PC-9 (cell line): ENCODE measurements at places on chromosomes 16 and 17.

DNA sequence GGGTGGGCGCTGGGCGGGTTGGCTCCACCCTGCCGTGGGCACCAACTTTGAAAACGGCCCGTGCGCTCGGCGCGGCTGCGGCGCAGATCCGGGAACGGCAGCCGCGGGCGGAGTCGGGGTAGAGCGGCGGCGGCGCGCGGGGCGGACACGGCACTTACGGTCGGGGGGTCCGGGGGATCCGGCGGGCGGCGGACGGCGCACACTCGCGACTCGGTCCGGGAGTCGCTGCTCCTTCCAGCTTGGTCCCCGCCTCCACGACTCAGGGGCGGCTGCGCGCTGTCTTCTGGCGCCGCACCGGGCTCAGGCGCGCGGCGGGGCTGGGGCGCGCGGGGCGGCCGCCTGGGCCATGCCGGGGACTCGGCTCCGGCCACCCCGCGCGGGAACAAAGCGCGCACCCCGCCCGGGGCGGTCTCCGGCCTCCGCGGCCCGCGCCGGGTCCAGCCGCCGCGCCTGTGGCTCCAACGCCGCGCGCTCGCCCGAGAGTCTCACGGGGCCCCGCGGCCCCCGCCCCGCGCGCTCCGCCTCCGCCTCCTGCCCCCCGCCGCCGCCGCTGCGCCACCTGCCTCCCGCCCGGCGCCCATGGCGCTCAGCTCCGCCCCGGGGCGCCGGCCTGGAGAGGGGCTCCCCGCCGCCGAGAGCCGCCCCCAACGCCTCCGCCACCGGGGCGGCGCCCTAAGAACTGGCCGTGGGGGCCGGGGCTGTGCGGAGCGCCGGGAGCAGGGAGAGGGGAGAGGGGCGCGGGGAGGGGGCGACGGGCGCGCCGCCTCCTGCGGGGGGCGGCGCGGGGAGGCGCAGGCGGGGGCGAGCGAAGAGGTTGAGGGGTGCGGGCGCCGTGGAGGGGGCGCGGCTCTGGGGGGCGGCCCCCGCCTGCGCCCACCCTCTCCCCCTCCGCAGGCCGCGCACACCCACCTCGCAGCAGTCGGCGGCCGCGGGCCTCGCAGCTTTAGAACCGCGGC lies 35.9 kb downstream of the CBFA2T3 start:
- DNase-seq = peak; percentile 34

- DNase-seq = no peak
Measured at GRCh38 chr17:45251931-45252330, 10.0 kb downstream of the SPATA32 start.

DNA sequence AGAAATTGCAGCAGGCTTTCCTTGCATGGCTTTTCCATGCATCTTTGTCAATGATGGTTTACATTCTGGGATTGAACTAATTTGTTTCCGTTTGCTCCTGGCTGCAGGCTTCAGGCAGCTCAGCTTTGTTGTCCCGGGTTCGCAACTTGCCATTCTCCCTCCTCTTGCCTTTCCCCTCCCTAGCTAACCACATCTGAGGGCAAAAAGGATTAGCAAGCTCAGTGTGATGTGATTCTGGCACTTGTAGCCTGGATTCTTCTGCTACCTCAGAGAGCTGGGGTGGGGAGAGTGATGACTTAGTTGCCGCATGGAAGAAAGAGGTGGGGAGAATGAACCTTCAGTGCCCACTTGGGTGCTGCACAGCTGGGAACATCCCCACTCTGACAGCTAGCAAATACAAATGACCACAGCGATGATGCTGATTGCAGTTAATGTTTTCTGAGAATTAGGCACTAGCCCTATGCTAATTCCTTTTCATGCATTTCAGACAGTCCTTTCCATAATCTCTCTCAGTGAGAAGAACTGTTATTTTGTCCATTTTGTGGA lies 120.2 kb upstream of the SALL1 start:
- no peak for DNase-seq

DNA sequence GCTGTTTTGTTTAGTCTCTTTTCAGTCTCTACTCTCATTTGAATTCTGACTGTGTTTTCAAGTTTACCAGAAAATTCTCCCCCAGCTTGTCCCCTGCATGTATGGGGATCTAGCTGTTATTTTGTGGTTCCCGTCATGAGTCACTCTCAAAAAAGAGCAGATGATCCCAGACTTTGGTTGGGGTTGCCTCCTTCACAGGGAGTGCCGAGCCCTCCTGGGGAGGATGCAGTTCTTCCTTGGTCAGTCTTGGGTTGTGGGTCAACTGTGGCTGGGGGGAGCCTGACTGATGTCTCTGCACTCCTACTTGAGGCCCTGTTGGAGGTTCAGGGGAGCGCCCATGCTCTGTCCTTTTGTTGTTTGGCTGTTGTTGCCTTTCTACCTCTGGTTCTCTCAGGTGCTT lies 37.7 kb downstream of the EPN2 start:
- DNase-seq = no peak
